ENCODE measurements at places on chromosomes 2 and 18.

- DNase-seq, result no peak
Measured at GRCh38 chr2:236856848-236857235, 228.8 kb upstream of the COPS8 start.

- DNase-seq, result no peak
Measured at GRCh38 chr2:12099374-12099773, 352.9 kb downstream of the LPIN1 start.

- DNase-seq, result no peak
Measured at GRCh38 chr2:200765139-200765951, 46.4 kb upstream of the BZW1 start.

- DNase-seq, result no peak
Measured at GRCh38 chr2:33029459-33029858, 82.7 kb downstream of the LTBP1 start.

DNA sequence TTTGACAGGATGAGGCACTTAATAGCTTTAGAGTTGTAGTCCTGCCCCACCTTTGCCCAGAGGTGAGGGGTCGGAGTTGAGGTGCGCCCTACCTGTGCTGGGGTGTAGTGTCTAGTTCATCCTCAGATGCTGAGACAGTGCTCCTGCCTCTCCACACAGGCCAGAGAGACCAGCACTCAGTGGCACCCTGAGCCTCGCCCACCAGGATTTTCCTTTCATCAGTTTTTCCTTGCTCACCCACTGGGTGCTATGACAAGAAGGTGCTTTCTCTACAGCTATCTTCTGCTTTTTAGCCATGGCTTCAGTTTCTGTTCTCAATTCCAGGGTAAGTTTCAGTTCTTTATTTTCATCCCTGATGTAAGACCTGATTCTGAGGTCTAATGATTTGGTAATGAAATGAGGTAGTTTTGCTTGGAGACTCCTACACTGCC is 16.8 kb upstream of the TMEM131 start:
- DNase-seq, result no peak

GRCh38 chr18:54150226-54150625 is 74.2 kb downstream of the MBD2 start:
- no peak for DNase-seq

DNA sequence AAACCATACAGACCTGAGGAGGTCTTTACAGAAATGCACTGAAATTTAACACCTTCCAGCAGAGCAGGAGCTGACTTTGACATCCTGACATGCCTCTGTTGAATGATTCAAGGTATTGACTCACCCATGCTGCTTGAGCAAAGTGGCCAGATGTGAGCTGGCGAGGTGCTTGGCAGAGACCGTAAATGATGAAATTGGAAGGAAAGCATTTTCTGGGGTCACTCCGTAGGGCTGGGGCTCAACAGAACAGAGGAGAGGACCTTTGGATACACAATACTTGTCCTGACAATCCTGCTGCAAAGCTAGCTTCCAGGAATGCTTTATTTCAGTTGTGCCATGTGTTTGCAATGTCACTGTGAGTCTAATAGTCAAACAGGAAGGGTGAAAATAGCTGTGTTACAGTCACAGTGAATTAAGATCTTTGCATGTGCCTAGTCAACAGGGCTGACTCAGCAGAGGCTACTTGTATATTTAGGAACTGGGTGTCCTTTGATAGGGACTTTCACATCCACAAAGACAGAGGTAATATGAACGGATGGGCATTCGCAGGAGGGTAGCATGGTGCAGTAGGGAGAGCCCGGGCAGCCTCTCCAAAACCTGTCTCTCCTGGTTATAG is 31.6 kb upstream of the NCK2 start:
- DNase-seq, result no peak

GRCh38 chr18:62828091-62828640 is 112.8 kb downstream of the PHLPP1 start:
- no peak for DNase-seq

DNA sequence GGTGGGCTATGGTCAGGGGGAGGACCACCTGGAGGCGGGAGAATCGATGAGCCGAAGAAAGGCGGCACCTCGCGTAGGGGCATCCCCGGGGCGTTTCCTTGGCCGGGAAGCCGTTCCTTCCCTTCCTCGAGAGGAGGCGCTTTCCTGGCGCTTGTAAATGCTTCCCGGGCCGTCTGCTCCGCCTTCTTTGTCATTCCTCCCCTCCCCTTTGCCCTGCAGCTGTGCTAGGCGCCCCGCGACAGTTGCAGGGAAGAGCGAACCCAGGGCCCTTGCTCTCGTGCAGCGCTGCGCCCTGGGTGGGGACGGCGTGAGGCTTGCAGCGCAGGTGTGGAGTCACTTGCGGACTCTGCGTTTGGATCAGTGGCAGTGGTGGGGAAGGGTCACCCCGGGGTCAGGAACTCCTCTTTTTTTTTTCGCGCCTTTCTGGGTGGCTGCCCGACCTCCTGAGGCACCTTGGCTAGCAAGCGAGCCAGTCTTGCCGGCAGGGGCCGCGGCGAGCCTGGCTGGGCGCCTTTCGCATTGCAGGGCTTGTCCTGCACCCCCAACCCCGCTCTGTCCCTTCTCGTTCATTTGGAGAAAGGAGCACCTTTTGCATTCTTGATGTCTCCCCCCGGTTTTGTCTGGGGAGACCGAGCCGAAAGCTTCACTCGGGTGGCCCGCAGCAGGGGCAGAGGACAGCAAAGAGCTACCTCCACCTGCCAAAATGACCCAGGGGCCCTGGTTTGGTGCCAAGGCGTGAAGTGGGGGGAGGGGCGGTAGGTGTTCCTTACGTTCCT is 858 bp downstream of the KCNS3 start:
- DNase-seq, result peak; percentile 76

GRCh38 chr2:776487-776886 is 99.3 kb upstream of the TMEM18 start:
- no peak for DNase-seq

DNA sequence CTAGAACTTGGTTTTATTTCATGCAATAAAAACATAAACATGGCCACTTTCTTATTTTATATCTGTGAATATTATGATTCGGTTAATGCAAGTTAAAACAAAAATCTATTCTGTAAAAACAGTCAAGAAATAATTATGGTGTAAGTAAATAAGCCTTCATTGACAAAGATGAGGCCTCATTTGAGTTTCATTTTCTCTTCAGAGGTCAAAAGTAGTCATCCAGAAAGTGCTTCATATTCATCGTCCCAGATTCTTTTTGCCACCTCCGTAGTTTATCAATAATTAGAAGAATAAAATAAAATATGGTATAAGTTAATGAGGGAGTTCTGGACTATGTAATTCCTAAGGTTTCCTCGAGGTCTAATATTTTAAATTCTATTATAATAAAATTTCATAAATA is 19.4 kb upstream of the HNRNPA3 start:
- DNase-seq, result no peak

DNA sequence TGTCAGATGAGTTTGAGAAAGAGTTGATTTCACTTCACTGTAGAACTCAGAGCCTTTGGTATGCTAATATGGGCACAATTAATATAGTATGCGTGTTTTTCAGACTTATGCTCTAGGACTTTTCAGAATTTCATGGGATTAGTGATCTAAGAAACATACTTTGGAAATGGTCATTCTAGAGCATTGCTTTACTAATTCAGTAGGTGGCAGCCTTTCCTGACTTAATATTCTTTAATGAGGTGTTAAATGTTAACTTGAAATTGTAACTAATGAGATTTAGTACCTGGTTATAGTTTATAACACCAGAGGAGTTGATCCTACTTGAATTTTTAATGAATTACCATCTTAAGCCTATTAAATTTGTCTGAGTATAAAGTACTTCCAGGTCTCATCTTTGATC is 28.4 kb downstream of the ACTR2 start:
- DNase-seq, result no peak

DNA sequence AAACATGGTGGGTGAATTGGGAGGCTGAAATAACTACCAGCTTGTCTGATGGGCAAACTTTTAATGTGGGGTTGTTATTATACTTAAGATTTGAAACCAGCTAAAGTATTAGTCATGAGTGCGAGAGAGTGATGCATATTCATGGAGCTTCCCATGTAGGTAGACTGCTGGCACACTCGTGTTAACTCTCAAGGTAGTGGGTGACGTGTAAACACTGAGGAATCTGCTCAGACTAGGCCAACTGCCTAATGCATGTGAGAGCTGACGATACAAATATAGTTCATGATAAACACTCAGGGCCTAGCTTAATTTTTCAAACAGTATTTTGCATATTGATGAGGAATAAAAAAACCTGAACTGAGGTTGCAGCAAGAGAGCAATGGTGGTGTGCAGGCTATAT is 1165.7 kb upstream of the PIK3C3 start:
- no peak for DNase-seq

DNA sequence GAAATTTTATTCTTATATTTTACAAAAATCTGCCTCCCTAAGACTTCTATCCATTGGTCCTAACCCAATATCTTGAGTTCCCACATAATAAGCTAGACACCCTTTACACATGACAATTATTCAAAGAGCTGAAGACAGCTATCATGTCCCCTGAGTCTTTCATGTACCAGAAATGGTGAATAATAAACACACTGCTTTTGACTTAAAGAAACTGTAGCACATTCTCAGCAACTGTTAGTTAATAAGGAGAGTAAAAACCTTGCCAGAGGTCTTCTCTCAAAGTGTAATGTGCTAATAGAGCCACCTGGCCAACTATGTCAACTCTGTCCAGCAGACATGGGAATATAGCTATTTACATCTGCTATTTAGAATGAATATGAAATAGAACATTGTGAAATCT is 109.7 kb upstream of the ARL5A start:
- no peak for DNase-seq

- no peak for DNase-seq
Measured at GRCh38 chr2:218296847-218297246, 4.5 kb upstream of the TMBIM1 start.

DNA sequence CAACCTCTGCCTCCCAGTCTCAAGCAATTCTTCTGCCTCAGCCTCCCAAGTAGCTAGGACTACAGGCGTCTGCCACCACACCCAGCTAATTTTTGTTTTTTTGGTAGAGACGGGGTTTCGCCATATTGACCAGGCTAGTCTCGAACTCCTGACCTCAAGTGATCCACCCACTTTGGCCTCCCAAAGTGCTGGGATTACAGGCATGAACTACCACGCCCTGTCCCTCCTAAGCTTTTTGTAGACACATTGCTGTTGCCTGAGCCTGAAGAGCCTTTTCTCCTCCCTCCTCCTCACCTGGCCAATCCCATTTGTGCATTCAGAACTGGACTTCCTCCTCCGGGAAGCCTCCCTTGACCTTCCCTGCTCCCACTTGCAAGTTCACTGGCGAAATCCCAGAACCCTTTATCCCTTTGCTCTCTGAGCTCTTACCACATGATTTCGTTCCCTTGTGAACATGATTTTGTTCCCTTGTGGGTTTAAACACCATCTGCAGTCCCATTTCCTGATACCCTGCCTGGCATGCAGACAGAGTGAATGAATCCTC is 2.6 kb downstream of the C2orf72 start:
- no peak for DNase-seq

DNA sequence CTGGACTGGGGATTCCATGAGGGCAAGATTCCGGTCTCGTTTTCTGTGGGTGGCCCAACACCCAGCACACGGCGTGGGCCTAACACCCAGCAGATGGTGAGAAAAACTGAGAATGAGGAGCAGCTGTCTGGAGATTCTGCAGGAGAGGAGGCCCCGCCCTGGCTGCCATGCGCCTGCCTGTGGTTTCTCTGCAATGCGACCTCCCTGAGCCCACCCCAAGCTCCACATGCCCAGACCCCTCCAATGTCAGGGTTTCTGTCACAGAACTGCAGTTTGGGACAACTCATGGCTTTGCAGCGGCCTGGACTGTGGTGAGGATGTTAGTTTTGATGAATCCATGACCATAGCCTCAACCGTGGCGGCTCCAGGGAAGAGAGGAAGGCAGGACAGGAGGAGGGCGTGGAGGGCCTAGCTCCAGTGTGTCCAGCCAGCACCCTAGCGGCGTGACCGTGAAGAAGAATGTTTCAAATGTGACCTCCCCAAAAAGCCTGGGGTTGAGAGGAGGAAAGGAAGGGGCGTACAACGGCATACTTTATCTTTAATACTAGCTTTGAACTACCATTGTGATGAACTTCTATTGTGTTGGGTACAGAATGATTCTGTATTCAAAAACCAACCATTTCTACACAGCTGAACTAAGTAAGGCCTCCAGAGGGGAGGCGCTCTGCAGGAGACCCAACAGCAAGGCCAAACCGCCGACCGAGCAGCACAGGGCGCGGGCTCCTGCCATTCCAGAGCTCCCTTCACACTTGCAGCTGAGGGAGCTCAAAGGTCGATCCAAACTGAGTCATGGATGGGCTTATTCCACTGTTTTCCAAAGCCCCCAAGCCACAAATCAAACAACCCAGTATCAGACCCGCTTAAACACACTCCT is 3.4 kb downstream of the PXDN start:
- DNase-seq, result peak; percentile 28

DNA sequence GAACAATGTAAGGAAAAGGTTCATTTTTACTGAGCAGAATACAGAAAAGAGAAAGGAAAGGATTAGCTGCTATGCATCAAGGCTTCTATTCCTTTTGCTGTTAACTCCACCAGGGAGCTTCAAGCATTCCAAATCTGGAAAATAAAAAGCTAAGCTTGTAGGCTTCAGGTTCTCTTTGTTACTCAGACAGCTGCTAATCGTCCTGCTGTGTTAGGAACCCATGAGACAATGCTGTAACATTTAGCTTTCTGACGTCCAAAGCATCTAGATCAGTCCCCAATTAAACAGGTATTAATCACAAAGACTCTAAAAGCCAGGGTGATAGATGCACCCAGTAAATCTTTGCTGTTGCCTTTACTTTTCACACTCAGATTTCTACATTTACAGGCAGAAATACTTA is 103.8 kb downstream of the EPHA4 start:
- DNase-seq, result no peak

DNA sequence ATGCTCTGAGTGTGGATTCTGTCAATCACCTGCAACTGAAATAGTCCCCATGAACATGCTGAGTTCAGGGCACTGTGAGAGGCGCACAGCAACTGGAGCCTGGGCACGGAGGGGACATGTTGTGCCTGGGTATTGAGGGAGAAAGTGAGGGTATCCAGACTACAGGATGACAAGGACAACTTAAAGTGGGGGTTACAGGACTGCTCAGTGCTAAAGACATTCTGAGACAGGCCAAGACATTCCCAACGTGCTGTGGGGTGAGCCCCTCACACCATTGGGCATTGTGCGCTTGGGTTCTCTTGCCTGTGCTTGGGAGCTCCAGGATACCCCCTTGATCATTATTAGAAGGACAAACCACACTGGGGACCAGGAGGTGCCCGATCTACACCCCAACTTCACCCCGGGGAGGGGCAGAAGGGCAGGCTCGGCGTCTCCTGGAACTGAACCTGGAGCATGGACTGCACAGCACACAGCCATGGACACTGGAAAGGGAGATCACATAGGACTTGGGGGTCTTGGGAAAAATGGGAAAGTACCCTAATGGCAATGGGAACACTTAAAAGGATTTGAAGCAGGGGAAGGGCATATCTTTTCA is 72.5 kb upstream of the HDAC4 start:
- no peak for DNase-seq

GRCh38 chr2:110680709-110681108 is 2.8 kb upstream of the BUB1 start:
- no peak for DNase-seq

- DNase-seq, result no peak
Measured at GRCh38 chr2:61978522-61978921, 73.0 kb downstream of the COMMD1 start.
